Stimulated activated CD8-positive, alpha-beta memory T cell treated with anti-CD3 and anti-CD28 coated beads, Interleukin-4, amount 100 ng/mL, for 24 hours (primary cell): ENCODE measurements at places on chromosomes 6 and 20.

DNA sequence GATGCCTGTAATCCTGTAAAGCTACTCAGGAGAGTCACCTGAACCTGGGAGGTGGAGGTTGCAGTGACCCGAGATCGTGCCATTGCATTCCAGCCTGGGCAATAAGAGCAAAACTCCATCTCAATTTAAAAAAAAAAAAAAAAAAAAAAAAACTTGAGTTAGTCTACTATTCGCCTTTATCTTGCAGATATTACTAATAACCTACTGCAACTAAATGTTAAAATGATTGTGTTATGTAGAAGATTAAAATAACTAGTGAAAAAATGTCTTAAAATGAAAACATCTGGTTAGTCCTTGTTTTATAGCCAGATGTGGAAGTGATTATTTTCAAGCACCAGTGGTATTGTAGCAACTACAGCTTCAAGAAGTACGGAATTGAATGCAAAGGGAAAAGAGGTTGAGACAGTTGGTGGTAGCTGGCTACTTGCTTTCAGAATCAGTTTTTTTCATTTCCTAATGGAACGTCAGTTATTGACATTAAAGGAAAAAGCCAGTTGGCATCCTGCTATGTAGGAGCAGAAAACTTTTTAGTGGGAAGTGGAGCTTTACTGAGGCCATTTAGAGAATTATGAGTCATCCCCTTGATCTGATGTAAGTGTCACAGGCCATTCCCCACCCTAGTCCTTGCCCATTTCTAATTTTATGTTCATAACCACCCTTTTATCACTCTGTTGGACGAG, 43.8 kb upstream of the DYNLRB1 start:
- DNase-seq = no peak

GRCh38 chr6:122869437-122870024, 80.5 kb downstream of the SMPDL3A start:
- DNase-seq = no peak

DNA sequence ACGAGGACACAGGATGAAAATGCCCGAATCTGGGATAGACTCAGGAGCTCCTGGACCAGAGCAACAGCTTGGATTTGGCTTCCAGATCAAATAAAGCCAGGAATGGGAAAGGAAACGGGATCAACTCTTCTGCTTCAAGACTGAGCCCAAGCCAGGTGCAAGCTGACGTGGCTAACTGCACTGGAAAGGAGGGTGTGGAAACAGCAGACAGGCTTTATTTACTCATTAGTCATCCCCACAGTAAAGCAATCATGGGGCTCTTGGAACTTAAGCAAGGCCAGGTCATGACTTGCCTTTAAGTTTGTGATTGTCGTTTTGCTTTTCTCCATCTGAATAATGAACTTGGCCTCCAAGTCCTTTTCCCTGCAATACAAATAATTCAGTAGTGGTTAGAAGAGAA, 45.2 kb downstream of the KIF16B start:
- DNase-seq = no peak

GRCh38 chr6:114446342-114446741, 103.5 kb upstream of the HS3ST5 start:
- no peak for DNase-seq

DNA sequence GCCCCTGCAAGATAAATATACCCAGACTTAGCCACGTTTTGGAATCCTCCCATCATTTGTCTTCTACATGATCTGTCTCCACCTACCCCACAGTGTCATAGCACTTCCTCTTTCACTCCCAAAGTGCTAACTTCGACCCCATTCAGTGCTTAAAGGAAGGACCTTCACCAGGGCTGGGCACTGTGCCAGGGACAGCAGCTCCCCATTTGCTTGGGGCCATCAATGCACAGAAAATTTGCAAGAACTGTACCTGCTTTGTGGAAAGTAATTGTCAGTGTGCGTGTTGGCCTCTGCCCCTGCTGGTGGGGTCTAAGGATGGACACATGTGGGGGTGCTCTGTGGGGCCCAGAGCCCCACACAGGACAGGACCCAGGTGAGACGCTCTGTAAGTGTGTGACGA, 5.2 kb upstream of the BPIFA2 start:
- no peak for DNase-seq

GRCh38 chr6:107917451-107918375, 40.3 kb downstream of the SEC63 start:
- DNase-seq = no peak

DNA sequence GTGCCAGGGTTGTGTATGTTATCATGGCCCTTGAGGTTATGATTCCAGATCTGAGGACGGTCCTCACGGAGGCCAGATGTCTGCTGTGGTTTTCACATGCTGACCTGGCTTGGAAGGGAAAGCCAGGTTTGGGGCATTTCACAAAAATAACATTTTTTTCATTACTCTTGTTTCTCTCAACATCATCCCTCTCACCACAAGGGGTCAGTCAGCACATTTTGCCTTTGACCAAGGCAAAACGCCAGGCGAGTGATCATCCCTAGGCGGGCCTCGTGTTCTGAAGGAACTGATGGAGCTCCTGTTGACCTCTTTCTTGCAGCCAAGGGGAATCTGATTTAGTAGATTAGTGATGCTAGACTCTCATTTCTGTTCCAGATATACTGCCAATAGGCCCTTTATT, 133.5 kb downstream of the TBC1D7 start:
- DNase-seq = no peak

- DNase-seq = no peak
These were observed 793 bp upstream of the TRIM40 start for GRCh38 chr6:30135147-30135546.

DNA sequence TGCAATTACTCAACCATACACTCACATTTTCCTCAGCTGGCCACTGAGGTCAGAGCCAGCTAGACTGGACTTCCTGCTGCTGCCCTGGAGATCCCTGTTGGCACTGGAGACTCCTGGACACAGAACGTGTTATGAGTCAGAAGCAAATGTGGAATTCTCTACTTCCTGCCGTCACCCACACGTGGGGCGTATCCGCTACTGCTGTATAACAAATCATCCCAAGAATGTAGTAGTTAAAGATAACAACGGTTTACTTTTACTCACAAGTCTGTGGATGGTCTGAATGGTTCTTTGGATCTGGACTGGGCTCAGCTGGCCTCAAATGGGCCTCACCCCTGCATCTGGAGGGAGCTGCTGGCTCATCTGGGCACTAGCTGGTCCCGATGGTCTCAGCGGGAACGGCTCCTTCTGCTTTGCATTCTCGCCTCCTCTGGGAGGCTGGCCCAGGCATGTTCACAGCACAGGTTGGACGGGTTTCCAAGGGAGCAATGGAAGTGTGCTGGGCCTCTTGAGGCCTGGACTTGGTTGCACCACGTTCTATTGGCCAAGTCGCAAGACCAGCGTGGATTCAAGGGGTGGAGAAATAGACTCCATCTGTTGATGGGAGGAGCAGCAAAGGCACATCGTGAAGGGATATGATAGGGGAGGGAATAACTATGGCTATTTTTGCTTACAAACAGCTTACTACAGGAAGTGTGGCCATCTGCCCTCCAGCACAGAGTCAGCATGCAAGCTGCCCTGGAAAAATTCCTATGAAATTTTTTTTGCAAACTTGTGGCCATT, 118.5 kb downstream of the SNX5 start:
- DNase-seq = no peak

DNA sequence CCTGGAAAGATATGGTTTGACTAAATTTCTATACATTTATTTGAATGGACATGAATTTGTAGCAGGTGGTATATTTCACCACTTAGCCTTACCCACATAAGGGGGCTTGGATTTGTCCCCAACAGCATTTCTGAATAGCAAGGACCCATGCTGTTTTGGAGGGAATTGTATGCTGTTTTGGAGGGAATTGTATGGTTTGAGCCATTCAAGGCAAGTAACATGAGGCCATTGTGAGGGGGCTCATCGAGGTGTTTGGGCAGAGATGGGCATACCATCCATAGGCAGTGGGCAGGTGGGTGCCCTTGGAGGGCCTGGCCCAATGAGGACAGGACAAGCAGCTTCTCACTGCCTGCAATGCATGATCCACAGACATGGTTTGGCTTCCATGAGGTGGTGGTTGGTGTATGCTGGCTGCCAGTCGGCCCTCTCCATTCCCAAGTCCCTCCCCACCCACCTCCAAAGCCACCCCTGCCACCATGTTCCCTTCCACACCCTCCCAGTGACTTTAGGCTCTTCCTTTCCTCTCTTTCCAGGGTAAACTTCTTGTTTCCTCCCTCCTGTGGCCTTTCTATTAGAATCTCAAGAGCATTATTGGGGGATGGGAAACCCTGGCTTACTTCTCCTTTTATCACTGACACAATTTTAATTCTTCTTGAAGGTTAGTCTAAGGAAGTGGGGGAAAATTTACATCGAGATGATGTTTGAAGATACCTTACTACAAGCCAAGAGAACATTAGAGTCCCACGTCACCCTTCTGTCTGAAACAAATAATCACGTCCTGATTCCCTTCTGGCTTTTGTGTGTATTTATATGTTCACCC, 13.2 kb upstream of the PXDC1 start:
- no peak for DNase-seq

GRCh38 chr6:112441607-112442006, 94.5 kb downstream of the RFPL4B start:
- DNase-seq = no peak

DNA sequence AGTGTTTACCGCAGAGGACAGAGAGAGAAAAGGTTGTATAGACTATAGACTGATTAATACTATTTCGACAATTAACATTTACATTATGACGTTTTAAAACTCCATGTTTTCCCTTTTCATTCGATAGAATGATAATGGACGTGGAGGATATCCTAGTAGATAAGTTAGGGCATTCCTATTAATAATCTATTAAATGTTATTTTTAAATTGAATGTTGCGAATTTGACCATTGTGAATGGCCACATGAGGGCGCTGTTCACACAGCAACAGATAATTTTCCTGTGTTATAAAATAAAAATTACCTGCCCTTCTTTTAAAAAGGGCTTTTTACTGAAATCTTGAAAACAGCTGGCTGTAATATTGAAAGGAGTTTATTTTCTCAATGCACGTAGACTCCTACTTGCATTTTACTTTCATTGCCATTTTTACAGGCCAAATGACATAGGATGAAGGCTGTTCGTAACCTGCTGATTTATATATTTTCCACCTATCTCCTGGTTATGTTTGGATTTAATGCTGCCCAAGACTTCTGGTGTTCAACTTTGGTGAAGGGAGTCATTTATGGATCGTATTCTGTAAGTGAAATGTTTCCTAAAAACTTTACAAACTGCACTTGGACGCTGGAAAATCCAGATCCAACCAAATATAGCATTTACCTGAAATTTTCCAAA, 3.3 kb downstream of the ADGRB3 start:
- DNase-seq = no peak
